Activated naive CD4-positive, alpha-beta T cell (primary cell): ENCODE measurements at places on chromosomes 1 and 21.

GRCh38 chr1:241612533-241613477 is 27.4 kb downstream of the CHML start:
- no peak for DNase-seq

- DNase-seq = no peak
Measured at GRCh38 chr1:146032631-146033219, 11.2 kb upstream of the HJV start.

GRCh38 chr1:51418384-51418959 is 88.1 kb upstream of the TTC39A start:
- no peak for DNase-seq

GRCh38 chr1:7606096-7606495 is 165.0 kb upstream of the VAMP3 start:
- DNase-seq = no peak

GRCh38 chr1:215556996-215557395 is 10.1 kb upstream of the KCTD3 start:
- no peak for DNase-seq

GRCh38 chr1:47771751-47772150 is 225.4 kb downstream of the TRABD2B start:
- DNase-seq = no peak

DNA sequence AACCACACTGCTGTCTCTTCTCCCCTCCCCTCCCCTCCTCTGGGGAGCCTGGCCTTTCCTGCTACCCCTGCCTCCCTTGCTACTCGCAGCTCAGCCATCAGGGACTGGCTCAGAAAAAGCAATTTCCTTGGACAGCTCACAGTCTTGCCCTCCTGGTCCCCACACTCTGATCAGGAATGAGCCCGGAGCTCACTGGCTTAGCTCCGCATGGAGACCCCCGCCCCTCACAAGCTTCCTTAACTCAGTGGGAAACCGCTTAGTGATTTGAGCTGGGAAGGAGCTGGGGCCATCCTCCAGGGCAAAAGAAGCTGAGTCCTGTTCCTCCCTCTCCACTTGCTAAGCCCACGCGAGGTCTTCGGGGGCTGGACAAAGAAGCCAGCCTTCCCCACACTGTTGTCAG is 70.3 kb upstream of the ACTL8 start:
- DNase-seq = no peak

DNA sequence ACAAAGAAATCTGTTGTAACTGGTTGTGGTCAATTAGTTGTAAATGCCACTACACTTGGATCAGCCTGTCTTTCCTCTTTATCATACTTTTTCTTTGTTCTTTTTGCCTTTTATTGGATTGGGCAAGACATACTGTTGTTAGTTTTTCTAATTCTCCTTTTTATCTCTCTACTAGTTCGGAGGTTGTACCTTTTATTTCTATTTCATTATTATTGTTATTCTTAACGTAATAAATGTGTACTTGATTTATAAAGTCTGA is 59.2 kb downstream of the IVNS1ABP start:
- DNase-seq = no peak

- DNase-seq = no peak
Measured at GRCh38 chr1:221878134-221878533, 136.2 kb upstream of the DUSP10 start.

DNA sequence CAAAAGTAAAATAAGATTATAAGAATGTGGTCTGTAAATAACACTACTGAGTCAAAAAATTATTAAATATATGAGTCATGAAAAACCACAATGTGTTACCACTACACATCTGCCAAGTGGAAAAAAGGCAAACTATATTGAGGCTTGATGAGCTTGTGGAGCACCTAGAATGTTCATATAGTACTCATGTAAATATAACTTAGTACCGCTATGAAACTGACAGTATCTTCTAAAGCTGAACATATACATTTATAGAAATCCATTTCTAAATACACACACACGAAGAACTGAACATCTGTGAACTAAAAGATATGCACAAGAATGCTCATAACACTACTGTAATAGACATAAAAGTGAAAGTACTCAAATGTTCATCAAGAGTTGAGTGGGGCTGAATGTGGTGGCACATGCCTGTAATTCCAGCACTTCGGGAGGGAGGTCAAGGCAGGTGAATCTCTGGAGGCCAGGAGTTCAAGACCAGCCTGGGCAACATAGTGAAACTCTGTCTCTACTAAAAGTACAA is 18.5 kb upstream of the GBP3 start:
- no peak for DNase-seq

DNA sequence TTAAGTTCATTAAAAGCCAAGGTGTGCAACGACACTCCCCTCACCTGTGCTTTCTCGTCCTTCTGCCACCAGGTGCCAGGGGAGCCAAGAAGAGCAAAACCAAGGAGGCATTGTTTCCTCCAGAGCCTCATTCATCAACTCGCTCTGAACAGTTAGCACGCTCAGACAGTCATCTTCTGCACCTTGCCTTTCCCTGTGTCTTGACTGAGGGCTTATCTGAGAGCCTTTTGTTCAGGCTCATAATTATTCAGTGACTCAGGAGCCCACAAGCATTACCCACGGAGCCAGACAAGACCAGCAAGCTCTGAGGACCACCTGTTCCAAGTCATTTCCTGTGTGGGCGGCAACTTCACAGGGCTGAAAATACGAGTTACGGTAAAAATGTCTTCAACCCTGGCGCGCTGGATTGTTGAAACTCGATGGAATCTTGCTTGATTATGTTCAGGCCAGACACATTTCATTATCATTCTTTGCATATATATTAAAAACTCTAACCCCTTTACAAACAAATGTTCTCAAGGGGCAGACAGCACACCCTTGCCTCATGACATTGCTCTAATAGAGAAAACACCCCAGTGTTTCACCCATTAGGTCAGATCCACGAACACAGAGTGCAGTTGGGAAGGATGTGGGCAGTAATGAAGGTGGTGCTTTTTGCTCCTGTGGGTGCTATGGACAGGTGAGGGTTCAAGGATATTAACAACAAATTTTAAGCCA is 89.7 kb upstream of the RUNX1 start:
- peak; percentile 18 for DNase-seq

DNA sequence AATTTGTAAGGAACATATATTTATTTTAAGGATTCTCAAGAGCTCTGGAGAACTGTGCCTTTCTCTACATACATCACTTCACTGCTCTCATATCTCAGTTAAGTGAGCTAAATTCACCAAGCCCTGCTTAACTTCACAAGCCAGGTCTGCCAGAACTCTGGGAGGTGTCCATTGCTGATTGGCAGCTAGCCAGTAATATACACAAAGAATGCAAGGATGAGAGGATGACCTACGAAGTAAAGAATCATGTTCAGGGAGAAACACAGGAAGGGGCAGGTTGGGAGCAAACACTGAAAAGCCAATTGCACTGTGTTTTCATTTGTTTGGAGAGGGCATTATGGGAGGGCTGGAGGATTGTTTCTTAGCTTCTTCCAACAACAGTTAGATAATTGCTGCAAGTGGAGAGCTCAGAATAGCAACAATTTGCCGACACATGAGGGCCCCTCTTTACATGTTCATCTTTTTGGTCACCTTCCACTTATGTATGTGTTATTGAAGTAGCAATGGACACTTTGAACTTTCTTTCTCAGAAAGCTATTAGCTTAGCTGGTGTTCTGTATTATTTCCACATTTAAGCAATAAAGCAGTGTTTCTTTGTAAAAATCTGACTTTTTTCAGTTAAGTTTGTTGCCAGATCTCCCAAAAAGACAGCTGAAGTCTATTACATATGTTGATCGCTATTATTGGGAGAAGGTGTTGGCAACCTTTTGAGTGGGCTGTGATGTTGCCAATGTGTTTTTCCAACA is 254.8 kb downstream of the LTN1 start:
- DNase-seq = no peak

GRCh38 chr1:110674337-110675059 is at the start of gene KCNA3:
Gene KCNA3 (minus strand): TSS chr1:110674940. CDS start chr1:110674809, 131 bp downstream.
- peak; percentile 63 for DNase-seq

DNA sequence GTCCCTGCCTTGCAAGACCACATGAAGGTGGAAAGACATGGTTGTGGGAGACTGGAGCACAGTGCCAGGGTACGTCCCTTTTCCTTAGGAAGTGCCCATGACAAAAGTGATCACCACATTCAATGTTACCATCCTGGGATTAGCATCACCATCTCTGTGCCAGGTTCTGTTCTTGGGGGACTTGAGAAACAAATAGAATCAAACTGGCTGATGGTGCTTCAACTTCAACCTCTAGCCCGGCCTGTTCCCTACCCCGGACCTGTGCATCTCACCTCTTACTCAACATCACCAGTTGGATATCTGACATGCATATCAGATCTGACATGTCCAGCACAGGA is 153.3 kb downstream of the GRIK3 start:
- DNase-seq = no peak

GRCh38 chr1:223219846-223220610 is 77.0 kb upstream of the TLR5 start:
- DNase-seq = no peak

DNA sequence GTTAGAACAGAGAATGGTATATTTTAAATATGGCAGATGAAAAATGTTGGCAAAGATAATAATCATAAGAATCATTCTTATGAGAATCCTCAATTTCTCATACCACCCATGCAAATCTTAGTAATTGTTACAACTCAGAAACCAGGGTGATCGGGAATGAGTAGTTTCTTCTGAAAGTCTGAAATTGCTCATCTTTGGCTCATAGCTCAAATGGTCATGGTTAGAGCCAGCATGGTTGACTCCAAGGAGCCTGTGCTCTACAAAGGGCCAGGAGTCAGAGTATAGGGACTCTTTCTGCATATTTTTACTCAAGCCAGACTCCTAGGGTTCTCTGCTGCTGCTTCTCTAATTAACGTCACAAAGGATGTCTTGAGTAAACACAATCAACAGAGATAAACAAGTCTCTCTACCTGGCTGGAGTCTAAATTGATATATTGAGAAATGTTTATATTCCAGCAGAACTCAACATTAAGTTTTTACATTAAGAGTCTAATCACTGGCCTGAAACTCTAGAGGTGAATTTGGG is 1.9 kb upstream of the ETV3 start:
- DNase-seq = no peak

DNA sequence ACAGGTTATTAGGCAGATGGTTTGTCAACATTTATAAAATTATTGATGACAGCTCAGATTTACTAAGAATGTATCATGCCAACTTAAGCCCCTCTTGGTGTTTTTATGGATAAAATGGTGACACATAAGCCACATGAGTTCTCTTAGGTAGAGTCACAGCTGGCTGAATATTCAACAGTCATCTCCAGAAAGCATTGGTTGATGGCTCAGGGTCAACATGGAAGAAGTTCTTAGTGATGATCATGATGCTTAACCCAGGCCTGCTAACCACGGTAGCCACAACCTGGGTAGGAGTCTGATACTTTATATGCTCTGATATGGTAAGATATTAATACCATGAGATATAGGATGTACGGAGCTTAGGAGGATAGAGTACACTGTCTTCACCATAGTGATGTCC is 46.4 kb upstream of the SIPA1L2 start:
- DNase-seq = no peak
